ENCODE measurements at places on chromosomes 1 and 21.

DNA sequence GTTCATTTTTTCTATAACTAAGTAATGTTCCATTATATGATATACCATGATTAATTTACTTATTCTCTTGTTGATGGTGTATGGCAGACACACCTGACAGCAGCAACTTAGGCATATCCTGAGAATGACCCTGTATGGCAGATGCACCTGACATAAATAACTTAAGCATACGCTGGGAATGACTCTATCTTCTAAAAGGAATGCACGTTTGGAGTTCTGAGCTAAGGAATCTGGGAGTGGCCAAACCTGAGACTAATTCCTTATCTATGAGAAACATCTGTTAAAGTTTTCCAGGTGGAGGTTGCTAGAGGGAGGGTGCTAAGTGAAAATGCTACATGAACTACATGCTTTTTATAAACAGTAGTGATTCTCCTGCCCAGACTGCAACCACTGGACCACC, 96.7 kb upstream of the RGS18 start:
- no peak for DNase-seq

- no peak for DNase-seq
Observed at GRCh38 chr1:243520831-243521230, 265.0 kb downstream of the SDCCAG8 start.

GRCh38 chr1:63116016-63116415, 206.4 kb upstream of the FOXD3 start:
- no peak for DNase-seq

GRCh38 chr1:156055281-156056048, 883 bp downstream of the LAMTOR2 start:
- no peak for DNase-seq

- no peak for DNase-seq
Observed at GRCh38 chr1:92030656-92031107, 897 bp downstream of the EPHX4 start.

GRCh38 chr21:46561445-46562090, 43.3 kb downstream of the S100B start:
- no peak for DNase-seq

DNA sequence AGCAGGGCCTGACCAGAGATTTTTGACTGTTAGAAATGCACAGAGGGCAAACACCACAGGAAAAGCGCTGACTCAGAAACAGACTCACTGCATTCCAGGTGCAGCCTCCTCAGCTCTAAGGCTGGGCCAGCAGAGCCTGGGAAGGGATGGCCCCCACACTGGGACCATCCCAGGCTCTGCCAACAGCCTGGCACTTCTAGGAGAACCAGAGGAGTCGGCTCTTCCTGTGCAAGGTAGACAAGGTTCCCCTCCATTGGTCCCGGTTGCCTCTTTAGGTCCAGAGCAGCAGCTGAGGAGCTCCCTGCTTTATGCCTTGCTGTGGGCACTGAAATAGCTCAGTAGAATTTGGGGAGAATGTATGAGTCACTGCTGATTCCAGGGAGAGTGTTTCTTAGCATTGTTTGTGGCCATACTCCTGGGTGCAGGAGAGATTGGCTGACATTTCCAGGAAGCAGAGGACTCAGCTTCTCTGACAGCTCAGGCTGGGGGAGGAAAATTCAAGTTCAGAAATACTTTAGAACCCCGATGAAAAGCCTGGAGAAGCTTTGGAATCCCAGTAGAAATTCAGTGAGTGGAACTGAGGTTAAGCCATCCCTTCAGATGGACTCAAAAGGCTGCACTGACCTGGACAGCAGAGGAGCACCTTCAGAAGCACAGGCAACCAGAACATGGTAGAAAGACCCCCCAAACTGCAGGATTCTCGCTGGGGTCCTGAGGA, 19.7 kb downstream of the PRAMEF1 start:
- DNase-seq, result no peak

GRCh38 chr1:11752359-11753088, 9.5 kb upstream of the C1orf167 start:
- no peak for DNase-seq

Measured in cerebellar nuclear complex (tissue), 1 donor.